ENCODE measurements at places on chromosomes 7 and 10. TPM values are rescaled to one million over a fixed set of nuclear protein-coding genes. Genes with fewer than 3 reads are reported as not detected.

DNA sequence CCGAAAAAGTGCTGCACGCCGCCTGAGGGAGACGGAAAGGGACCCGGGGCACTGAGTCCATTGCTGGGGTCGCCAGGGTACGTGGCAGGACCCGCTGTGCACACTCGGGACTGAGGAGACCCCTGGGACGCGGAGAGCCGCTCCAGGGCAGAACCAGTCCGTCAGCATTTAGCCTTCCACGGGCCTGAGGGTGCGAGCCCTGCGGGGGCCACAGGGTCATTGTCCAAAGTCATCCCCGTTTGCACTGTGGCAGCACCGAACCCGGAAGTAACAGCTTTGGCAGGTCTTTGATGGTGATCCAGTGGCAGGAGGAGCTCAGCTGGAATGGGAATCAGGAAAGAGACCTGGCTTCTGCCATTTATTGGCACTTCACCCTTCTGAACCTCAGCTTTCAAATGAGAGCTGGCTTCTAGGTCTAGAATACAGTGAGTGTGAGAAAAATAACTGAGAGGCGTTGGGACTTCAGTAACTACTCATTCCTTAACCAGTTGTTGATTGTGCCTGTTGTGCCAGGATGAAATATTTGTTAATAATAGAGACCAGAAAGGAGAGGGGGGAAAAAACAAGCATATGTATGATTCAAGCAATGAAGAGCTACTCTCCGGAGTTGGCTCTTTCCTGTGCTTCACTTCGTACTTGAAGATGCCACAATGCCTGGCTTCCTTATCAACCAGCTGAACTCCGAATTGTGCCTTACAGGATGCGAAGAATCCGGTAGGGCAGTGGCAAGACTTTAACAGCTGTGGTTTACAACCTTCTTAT is 811 bp upstream of the ARHGAP12 start:
- DNase-seq = peak; percentile 77

GRCh38 chr7:3000566-3000965 is 43.1 kb downstream of the CARD11 start:
- DNase-seq = no peak

- DNase-seq = no peak
Observed at GRCh38 chr10:89388806-89389205, 3.6 kb upstream of the IFIT1 start.

GRCh38 chr7:2527505-2528467 is 8.2 kb downstream of the LFNG start:
- peak; percentile 84 for DNase-seq

OR2A12 gene
- 0.18 TPM for polyA plus RNA-seq

RGS10 gene
- polyA plus RNA-seq = 5.1 TPM

SPDYE5 gene
- not detected for polyA plus RNA-seq

Data from HepG2 (cell line).